ENCODE measurements at places on chromosomes 2 and 18.

GRCh38 chr2:73281244-73281643 lies 3.0 kb downstream of the FBXO41 start:
- DNase-seq: no peak

GRCh38 chr2:239611222-239611795 lies 210.5 kb upstream of the HDAC4 start:
- no peak for DNase-seq

GRCh38 chr2:31413025-31413424 lies 1.5 kb downstream of the XDH start:
- no peak for DNase-seq

DNA sequence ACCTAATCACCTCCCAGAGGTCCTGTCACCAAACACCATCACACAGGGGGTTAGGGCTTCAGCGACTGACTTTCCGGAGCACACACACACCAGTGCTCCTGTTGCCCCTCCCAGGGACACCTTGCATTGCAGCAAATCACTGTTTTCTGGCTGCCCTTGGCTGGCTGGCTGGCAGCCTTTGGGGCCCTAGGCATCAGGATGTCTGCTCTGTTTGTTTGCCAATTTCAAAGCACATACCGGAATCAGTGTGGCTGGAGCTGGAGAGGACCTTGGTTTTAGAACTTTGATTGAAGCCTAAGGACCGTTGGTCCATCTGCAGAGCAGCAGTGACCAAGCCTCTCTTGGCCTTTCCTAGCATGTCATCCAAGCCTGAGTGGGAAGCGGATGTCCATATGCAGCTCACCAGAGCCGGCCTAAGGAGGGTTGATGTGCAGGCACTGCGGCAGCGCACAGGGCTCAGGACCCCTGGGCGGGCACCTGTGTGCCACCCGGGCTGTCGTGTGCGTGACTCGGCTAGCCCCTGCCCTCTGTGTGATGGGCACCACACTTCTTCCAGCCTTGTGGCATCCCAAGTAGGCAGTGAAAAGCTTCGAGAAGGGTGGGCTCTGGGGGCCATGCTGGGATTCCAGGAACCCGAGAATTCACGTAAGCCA lies 62.1 kb downstream of the GBX2 start:
- DNase-seq: no peak

DNA sequence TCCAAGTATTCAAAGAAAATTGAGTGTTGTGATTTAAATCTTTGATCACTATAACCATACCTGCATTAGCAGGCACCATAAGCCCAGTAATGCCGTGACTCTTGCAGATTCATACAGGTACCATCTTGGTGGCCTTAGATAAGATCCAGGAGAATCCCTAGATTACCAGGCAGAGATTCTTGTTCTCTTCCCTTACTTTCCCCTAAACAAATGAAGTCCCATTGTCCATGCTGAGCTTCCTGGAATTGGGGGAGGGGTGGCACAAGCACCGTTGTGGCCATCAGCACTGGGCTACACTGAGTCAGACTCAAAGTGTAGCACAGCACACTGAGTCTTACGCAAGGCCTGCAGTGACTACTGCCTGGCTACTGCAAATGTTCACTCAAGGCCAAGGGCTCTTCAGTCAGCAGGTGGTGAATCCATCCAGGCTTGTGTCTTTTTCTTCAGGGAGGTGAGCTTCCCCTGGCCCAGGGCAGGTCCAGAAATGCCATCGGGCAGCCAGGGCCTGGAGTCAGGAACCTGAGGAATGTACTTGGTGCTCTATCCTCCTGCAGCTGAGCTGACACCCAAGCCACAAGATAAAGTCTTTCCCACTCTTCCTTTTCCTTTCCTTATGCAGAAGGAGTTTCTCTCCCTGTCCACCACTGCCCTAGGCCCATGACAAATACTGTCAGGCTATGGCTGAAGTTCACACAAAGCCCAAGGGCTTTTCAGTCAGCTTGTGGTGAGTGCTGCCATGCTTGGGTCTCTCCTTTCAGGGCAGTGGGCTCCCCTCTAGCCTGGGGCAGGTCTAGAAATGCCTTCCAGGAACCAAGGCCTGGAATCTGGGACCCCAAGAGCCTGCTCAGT lies 52.6 kb downstream of the CD28 start:
- DNase-seq: no peak

DNA sequence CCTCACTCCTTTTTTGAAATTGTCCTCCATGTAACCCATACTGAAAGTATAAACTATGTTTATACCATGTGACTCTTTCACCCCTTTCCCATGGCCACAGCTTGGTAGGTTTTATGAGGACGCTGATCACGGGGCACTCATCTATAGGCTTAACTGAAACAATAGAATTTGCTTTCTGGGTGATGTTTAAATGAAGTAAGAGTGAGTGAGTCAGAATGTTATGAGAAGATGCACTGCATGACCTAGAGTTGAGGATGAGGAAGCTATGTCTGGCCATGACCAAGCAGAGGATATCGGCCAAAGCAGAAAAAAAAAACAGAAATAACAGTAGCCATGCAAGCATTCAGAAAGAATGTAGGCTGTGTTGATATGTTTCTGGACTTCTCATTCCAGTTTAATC lies 34.9 kb downstream of the SCN1A start:
- no peak for DNase-seq
